ENCODE measurements at places on chromosomes 16 and 17.

GRCh38 chr16:4787627-4788482 is at the start of gene SEPTIN12:
TSS of gene SEPTIN12 (minus strand) at chr16:4788345. CDS start at chr16:4787645, 700 bp downstream.
- DNase-seq = no peak

DNA sequence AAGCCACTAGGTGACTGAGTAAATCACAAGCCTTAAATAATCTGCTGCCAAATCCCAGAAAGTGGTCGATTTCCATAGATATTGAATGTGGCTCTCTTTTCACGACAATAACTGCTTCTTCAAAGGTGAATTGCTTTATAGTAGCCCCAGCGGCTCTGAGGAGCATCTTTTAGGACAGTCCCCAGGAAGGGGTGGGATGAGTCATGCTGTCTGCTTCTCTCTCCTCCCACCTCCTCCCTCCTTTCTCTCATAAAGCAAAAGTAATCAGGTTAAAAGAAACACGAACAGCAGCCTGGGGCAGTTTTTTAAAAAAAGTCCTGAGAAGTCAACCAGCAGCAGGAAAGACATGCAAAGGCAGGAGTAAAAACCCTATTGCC is 1.8 kb downstream of the KIAA0513 start:
- DNase-seq = no peak

GRCh38 chr16:20901436-20902112 is 1.0 kb downstream of the LYRM1 start:
- no peak for DNase-seq

- DNase-seq = no peak
Measured at GRCh38 chr16:65457084-65457483, 335.2 kb upstream of the CDH11 start.

- DNase-seq = no peak
Measured at GRCh38 chr17:39916918-39917317, 1.5 kb downstream of the GSDMB start.

DNA sequence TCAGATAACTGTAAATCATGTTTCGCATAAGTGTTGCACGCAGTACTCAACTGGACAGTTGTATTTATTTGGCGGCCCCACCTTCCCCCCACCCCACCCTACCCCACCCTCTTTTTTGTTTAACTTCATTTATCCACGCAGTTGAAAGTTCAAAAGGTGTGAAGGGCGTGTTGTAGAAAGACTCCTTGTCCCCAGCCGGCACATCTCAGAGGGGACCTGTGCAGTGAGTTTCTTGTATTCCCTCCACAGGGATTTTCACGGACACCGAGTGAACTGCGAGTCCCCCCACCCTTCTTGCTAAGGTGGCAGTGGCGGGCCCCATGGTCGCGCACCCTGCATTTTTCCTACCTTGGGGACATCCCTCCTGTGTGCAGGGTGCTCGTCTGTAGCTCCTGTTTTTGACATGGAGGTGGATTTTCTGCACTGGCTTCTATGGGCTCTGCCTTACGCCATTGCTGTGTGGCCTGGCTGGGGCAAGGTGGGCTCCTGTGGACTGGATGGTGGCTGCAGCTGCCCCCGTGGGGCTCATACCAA is 36.2 kb downstream of the ADCY7 start:
- DNase-seq = no peak

- no peak for DNase-seq
Measured at GRCh38 chr17:41692722-41693521, 4.2 kb downstream of the EIF1 start.

DNA sequence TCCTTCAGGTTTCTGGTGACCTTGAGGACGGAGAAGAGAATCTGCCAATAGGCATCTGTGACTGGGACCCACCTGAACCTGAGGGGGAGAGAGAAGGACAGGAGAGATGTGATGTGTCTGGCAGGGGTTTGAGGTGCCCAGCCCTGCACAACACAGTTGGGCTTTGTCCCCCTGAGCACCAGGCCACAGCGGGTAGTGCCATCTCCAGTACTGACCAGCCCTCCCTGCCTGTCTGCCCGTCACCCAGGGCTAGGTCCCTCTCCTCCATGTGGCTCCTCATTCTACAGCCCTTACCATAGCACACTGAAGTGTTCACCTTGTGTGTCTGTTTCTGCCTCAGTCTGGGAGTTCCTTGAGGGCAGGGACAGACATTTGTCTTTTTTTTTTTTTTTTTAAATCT is 30.8 kb downstream of the NLRP1 start:
- no peak for DNase-seq

GRCh38 chr17:2064980-2065785 is 10.3 kb downstream of the HIC1 start:
- DNase-seq = no peak

- no peak for DNase-seq
Measured at GRCh38 chr16:23206986-23207385, 24.4 kb downstream of the SCNN1G start.

DNA sequence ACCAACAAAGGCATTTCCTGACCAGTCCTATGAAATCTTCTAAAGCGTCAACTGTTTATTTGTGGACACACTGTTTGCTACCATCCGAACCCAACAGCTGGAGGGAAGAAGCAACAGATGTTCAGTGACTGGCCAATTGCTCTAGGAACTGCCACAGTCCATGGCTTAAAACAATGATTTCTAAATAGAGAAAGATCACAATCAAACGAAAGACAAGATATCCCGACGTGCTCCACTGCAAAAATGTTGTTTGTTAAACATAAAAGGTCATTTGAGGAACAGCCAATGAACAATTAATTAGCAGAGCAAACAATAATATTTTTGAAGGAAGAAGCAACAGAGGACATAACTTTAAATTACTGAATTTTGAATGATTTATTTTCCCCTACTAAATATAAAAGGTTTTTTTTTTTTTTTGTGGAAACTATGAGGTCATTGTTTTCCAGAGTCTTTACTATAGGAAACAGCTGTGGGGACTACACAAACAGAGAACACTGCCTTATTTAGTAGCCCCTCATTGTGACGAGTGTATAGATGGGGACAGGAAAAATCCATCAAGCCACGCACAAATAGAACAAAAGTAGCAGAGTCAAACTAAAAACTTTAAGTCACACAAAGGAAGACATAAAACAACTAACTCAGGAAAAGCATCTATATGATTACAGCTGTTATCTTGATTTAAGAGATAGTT is 17.2 kb downstream of the USP31 start:
- DNase-seq = no peak

DNA sequence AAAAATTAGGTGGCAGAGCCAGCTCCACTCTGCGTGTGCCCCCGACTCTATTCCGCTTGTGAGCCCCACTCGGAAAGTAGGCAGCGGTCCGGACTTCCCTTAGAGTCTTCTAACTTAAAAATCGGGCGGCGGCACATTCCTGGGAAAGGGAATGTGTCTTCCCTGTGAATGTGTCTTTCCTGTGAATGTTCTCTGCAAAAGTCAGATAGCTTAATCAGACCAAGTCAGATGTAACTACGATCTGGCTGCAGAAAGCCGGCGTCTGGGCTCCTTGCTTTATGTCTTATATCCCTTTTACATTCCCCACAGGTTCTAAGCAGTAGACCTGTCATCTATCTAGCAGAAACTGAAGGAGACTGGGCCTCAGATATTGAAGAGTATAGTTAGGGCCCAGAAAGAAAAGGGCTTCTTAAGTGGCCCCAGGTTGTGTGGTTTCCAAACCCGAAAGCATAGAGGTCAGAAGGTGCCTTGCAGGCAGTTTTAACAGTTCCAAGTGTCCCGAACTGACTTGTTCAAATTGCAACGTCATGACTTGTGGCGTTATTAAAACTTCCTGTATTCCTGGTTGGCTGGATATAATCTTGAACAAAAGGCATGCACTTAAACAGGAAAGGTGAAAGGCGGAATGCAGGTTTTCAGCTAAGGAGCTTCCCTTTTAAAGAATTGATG is 601 bp downstream of the PHKB start:
- DNase-seq = no peak

DNA sequence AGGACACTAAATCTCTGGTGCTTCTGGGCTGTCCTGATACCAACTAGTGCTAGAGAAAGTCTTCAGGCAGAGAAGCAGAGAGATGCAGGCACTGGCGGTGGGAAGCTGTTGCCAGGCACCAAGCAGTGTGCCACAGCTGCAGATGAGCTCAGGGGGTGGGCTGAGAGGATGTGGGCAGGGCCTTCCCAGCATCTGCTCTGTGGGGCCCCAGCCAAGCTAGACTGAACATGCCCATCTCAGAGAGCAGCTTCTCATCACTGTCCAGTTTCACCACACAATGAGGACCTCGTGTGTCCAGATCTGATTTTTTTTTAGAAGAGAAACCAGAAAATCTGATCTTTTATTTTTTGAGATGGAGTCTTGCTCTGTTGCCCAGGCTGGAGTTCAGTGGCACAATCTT is 17.1 kb downstream of the PSKH1 start:
- no peak for DNase-seq

DNA sequence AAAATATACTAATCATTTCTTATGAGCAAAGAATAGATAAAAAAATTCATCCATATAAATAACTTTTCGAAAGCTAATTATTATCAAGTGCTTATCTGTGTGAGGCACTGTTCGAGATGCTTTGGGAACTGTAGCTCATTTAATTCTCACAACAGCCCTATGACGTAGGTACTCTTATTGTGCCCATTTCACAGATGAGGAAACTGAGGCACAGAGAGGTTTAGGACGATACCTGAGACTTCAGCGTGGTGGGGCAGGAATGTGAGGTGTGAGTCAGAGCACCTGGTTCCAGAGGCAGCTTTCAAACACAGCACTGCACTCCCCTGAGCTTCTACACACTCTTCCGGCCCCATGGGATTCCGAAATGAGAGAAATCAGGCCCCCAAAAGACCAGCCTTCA is 185.8 kb upstream of the HSBP1 start:
- no peak for DNase-seq

GRCh38 chr17:38632334-38632733 is 26.6 kb upstream of the SRCIN1 start:
- DNase-seq = no peak

DNA sequence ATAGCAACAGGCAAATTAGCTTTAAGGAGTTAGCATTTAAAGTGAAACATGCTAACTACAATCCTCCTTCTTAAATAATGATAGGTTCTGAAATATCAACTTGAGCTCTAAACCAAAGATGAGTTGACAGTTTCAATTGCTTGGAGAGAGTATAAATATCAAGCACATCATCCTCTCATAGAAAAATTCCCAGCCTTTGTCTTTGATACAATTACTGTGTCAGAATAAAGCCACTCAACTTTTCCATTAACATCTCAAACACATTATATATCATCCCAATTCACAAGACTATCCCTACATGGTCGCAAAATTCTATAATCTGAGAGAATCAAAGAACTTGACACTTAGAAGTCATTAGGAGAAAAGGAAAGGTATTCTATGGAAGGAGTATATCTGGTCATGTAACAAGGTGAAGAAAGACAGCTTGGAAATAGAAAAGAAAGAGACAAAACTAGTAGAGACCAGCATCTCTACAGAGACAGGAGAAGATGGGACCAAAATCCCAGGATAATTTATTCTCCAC is 189.8 kb downstream of the CEP112 start:
- no peak for DNase-seq

DNA sequence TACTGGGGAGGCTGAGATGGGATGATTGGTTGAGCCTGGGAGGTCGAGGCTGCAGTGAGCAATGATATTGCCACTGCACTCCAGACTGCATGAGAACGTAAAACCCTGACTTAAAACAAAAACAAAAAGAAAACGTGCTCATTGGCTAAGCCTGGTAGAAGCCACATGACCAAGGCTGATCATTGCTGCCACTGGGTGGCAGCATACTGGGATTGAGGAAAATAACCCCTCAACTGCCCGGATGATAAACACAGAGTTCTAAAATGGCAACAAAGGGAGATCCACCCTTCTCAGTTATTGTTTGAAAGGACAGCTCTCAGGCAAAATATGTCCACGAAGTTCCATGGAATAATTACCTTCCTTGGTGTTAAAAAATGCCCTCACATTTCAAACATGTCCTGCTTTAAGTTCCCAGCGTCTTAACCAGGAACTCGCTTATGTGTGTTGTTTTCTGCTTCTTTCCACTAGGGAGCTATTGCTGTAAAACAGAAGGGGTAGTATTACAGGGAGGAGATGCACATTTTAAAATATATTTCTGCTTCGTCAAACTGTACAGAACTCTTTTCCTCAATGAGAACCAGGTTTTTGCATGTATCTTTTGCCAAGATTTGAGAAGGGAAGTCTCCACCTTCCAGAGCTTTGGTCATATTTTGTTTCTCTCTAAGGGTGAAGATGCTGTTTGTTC is 675.3 kb downstream of the MAF start:
- DNase-seq = no peak

- no peak for DNase-seq
Measured at GRCh38 chr17:21376081-21376758, at the start of gene KCNJ12. TSS of gene KCNJ12 (plus strand) at chr17:21376357. CDS start at chr17:21415343, 38,986 bp downstream.

- no peak for DNase-seq
Measured at GRCh38 chr16:66521252-66521713, 28.6 kb downstream of the TK2 start.

DNA sequence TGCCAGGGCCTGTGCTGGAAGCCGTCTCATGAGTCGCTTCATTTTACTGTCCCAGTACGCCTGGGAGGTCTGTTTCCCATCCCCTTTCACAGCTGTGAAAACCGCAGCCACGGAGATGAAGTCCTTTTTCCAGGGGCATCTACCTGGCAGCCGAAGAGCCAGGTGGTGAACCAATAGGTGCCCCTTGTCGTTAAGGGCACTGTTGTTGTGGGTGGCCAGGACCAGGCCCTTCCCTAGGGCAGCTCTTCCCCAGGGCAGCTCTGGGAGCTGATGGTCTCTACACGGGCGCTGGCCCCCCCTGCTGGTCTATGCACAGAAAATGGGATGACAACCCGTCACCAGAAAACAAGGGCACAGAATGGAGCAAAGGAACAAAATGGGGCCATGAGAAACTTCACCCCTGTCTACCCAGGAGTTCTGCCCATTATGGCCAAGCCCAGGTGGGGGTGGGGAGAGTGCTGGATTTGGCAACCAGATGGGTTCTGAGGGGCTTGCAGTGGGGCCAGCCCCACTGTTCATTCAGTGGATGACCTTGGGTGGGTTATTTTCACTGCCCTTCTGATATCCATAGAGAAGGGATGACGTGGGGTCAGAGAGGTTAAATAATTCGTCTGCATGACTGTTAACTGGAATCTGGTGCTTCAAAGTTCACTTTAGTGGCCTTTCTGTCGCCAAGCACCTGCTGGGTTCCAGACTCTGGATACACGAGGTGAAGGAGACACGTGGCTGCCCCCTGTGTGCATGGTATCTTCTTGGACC is 11.5 kb downstream of the RMI2 start:
- no peak for DNase-seq

- DNase-seq = no peak
Measured at GRCh38 chr17:32916134-32916533, 11.8 kb upstream of the TMEM98 start.

- DNase-seq = peak; percentile 87
Measured at GRCh38 chr16:88662843-88663606, at the start of gene MVD. TSS of gene MVD (minus strand) at chr16:88663091. CDS start at chr16:88663080, 11 bp downstream.

GRCh38 chr16:54106057-54106456 is 180.5 kb downstream of the IRX3 start:
- DNase-seq = no peak

GRCh38 chr17:17348872-17349723 is 45.9 kb downstream of the NT5M start:
- DNase-seq = no peak

DNA sequence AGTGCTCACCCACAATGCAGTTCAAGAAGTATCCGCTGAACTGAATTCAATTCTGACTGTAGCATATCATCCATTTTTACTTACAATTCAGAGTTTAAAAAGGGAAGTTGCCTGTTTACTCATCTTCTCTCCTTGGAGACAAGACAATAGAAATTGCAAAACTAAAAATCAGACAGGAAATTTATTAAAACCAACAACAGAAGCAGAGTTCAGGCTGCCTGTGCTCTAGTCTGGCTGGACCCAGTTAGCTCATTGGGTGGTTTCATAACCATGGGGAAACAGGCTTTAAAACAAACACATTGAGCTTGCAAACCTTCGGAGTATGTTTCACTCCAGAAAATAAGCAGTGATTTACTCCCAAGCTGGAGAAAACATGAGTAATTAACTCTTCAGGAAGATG is 321.4 kb downstream of the GRIN2A start:
- no peak for DNase-seq

Data from non-pigmented ciliary epithelial cell (primary cell).